GM10248 (cell line): ENCODE measurements at places on chromosomes 5 and 9.

- no peak for DNase-seq
Observed at GRCh38 chr9:129442803-129443511, 177.9 kb downstream of the C9orf50 start.

DNA sequence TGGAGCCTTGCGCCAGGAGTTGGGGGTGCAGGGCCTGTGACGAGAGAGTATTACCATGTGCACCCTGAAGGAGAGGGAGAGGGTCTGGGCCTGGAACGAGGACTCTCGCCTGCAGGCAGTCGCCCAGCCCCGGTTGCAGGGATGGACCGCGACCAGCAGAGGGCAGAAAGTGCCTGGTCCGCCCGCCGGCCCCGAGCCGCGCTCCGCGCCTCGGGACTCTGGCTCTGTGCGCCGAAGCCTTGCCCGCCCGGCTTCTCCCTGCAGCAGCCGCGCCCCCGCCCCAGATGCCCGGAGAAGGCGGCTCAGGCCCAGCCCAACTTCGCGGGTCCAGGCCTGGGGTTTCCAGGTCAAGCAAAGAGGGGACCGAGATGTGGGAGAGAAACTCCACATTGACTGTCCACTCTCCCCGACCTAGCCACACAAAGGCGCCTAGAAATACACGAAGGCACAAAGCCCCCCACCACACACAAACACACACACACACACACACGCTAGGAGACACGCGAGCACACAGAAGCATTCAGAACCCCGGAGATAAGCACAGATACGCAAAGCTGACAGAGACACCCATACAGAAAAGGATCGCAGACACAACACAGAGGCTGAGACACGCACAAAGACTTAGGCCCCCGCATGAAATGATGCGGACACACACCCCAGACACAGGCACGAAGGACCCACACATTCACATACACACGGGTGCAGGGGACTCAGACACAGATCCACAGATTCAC is 2.0 kb upstream of the LMX1B start:
- peak; percentile 88 for DNase-seq

- no peak for DNase-seq
Observed at GRCh38 chr9:79681576-79681975, 109.8 kb downstream of the TLE4 start.

GRCh38 chr9:77554586-77555105 is 93.5 kb downstream of the GNA14 start:
- DNase-seq, result no peak

- peak; percentile 20 for DNase-seq
Observed at GRCh38 chr5:91499943-91500531, 116.9 kb upstream of the ARRDC3 start.

DNA sequence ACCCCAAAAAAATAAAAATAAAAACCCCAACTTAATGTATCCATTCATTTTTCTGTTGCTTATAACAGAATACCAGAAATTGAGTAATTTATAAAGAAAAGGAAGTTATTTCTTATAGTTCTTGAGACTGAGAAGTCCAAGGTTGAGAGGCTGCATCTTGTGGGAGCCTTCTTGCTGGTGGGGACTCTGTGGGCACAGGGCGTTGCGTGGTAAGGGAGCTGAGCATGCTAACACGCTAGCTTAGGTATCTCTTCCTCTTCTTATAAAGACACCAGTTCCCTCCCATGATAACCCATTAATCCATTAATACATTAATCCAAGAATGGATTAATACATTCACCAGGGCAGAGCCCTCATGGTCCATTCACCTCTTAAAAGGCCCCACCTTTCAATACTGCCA is 150.9 kb downstream of the ZSWIM6 start:
- no peak for DNase-seq

DNA sequence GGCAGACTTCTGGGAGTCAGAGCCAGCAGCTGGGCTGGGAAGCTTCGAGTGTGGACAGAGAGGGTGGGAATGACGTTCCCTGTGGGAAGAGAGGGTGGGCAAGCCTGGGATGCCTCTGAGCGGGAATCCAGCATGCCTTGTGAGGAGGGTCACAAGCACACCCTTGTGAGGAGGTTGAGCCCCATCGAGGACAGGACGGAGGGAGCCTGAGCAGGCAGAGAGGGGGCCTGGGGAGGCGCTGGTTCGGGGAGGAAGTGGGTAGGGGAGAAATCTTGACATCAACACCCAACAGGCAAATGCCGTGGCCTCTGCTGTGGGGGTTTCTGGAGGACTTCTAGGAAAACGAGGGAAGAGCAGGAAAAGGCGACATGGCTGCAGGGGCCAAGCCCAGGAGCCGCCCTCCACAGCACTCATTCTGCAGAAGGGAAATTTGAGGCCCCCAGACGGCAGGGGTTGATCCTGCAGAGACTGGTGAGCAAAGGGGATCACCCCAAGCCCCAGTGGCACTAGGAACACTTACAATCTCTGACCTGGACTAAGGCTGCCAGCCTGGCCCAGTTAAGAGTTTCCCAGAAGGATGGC is 1.1 kb upstream of the IL13 start:
- DNase-seq, result no peak
